Ovary (tissue), 10 donors: ENCODE measurements at places on chromosomes 2 and 18. TPM values are rescaled to one million over a fixed set of nuclear protein-coding genes. Genes with fewer than 3 reads are reported as not detected.

The ALPG gene
- polyA plus RNA-seq, result not detected

- H3K4me1 ChIP-seq, result peaks cover 6% of the 10 kb centered on the region
- H3K36me3 ChIP-seq, result no peaks in the 10 kb centered on the region
These were observed 122.9 kb downstream of the COPS8 start for GRCh38 chr2:237208373-237209260.

GRCh38 chr18:13261661-13262357, 43.2 kb downstream of the LDLRAD4 start:
- no peaks in the 10 kb centered on the region for H3K27me3 ChIP-seq
- DNase-seq, result no peak
- no peak overlapping the region for H3K27ac ChIP-seq

DNA sequence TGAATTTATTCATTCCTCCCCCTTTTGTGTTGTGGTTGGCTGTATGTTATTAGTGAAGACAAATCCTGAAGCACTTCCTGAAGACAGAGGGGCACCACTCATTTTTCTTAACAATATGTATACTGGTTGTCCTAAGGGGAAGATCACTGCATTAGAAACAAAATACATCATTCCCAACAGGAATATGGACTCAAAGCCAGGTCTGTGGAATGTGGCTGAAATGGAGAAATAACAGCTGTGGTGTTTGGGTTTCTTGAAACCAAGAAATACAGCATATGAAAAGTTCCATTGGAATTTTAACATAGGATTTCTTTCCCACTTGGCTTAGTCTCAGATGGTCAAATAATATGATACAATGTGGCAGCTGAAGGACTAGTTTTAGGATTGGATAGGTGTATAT, 267.6 kb downstream of the KCNE4 start:
- H3K36me3 ChIP-seq, result no peaks in the 10 kb centered on the region
- DNase-seq, result no peak
- H3K4me3 ChIP-seq, result no peak overlapping the region
- no peak overlapping the region for H3K27ac ChIP-seq
- H3K4me1 ChIP-seq, result peaks cover 1% of the 10 kb centered on the region
- H3K27me3 ChIP-seq, result no peaks in the 10 kb centered on the region

- no peaks in the 10 kb centered on the region for H3K27me3 ChIP-seq
- peak; percentile 31 for DNase-seq
- H3K4me3 ChIP-seq, result peak overlapping the region; percentile 71
These were observed 559 bp downstream of the HOXD1 start for GRCh38 chr2:176188774-176189680.

The PRKAG3 gene
- not detected for polyA plus RNA-seq
